ENCODE measurements at places on chromosomes 16 and 17.

GRCh38 chr17:6457688-6458459, 13.6 kb downstream of the PIMREG start:
- DNase-seq, result no peak

DNA sequence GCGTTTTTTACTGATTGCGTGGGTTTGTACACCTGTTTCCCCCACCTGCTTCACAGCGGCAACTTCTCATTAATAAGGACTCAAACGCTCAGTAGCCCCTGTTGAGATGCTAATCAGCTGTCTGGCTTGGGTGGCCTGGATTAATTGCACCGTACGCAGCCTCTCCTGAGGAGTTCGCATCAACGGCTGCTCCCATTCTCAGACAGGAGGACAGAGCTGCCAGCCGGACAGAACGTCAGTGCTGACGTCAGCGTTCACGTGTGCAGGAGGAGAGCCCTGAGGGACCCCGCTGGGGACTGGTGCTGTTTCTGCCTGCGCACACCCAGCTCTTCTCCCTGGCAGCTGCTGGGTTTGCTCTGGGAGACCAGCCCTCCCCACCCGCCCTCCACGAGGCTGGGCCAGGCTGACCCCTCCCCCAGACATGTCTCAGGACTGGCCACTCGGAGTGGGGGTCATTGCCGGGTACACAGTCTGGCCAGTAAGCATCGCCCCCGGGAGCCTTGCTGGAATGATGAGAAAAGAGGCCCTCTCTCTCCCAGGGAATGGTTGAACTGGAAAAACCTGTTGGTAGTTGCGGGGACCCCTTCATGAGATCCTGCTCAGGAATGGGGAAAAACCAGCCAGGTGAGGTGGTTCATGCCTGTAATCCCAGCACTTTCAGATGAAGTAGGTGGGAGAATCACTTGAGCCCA, 5.7 kb upstream of the BANP start:
- no peak for DNase-seq

DNA sequence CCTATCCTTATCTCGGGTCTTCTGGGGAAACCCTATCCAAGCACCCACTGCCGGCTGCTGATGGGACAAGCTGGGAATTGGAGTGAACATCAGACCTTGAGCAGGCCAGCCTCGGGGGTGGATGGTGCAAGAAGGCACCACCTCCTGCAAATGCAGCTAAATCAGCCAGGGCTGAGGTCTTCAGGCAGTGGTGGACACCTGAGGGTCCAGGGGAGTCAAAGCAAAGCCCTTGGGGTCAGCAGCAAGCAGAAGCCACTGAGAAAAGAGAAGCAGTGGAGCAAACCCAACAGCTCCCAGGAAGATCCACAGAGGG, 55.4 kb upstream of the ENPP7 start:
- no peak for DNase-seq

DNA sequence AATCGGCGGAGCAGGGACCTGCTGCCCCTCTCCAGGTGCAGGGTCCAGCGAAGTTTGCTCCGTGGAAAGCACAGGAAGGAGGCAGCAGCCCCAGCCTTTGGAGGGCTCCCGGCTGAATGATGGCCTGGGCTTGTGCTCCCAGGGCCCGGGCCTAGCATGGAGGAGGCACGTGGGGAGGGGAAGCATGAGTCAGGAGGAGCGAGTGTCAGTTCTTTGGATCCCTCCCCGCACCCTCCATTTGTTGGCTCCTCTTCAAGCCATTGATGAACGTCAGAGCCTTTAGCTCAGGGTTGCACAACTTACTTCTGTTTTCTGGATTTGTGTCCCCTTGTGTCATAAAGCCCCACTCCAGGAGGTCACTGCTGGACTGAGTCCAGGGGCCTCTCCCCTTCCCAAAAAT, 25.8 kb downstream of the TTYH2 start:
- no peak for DNase-seq

DNA sequence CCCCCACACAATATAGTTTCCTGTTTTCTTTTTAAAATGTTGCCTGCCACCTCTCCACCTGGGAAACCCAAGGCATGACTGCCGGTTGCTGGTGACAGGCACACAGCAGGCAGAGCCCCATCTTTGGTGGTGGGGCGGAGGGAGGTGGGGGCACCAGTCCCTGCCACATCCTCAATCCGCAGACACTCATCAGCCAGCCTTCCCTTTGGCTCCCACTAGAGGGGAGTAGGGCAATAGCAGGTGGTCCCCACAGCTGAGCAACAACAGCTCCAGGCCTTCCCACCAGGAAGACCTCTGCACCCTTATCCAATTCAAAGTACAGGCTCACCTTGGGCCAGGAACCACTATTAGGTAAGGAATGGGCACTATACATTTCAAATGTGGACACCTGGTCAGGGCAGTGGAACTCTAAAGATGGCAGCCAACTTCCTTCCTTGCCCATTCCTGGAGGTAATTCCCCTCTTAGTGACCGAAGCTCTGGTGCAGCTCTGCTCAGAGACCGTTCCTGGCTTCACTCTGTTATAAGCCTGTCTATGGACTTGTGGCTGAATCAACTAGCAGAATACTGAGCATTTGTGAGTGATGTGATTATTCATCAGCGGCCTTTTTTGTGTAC, 13.9 kb downstream of the RECQL5 start:
- peak; percentile 28 for DNase-seq

DNA sequence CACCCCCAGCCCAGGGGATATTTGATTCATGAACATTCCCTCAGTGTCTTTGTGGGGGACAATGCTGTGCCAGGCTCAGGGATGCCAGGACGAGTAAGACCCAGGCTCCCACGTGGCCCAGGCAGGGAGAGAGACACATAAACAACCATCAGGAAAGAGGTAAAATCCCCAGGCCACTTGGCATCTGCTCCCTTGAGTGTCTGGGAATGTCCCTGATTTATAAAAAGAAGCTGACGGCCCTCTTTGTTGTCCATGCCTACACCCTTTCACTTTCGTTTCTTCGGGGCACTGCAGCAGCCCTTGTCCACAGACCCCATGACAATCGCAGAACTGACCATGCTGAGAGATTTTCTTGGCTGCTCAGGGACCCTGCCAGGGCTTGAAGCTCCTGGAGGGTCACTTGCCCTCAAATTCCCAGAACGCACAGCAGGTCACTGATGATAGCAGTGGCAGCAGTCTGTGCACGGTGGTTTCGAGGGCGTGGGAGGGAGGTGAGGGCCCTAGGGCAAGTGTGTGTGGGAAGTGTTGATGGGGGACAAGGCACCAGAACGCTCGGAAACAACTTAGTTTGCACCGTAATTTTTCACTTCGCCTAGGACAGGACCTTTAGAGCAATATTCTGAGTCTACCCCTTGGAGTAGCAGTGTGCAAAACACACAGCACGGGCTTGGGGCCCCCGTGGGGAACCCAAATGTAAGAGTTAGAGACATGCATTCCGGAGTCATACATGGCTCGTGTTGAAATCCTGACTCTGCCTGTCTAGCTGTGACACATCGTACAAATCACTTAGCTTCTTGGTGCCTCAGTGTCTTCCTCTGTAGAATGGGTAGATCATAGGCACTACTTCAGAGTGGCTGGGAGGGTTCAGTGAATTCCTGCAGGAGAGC, 4.7 kb downstream of the NOD2 start:
- no peak for DNase-seq

GRCh38 chr16:86609115-86609514, 30.8 kb downstream of the FOXL1 start:
- DNase-seq, result no peak

DNA sequence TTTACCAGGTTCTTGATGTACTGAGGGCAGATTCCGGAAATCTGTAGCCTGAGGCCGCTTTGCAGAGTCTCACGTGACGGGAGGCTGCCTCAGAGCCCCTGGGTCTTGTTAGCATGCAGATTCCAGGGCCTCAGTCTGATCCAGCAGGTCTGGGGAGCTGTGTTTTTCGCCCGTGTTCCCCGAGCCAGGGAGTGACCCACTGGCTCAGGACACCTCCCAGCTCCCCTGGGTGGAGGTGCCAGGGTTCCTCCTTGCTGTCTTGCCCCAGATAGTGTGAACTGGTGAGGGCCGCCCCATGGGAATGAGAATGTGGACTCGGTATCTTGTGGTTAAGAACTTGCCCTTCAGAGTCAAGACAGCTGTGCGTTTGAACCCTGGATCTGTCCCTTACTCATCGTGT, 98.6 kb downstream of the OR1D5 start:
- no peak for DNase-seq

DNA sequence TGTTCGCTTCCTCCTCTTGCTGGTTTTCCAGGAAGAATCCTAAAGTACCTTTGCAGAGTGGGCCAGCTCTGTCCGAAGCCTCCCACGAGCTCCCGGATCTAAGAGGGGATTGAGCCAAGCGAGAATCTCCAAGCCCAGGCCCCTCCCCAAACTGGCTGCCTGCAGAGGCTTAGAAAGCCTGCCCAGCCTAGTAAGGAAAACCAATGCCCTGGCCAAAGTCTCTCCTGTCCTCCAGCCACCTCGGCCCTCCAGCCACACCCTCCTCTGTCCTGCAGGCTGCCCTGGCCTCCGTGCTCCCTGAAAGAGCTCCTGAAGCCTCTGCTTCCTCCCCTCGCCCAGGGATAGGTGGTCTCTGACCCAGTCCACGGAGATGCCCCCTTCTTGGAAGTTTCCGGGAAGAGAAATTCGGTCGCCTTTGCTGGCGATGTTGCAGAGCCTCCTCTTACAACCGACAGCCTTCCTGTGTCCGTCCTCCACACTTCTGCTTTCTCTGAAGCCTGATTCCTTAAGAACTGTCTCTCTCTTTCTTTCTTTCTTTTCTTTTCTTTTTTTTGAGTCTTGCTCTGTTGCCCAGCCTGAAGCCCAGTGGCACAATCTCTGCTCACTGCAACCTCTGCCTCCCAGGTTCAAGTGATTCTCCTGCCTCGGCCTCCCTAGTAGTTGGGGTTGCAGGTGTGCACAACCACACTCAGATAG, 54.9 kb upstream of the TOB1 start:
- no peak for DNase-seq

DNA sequence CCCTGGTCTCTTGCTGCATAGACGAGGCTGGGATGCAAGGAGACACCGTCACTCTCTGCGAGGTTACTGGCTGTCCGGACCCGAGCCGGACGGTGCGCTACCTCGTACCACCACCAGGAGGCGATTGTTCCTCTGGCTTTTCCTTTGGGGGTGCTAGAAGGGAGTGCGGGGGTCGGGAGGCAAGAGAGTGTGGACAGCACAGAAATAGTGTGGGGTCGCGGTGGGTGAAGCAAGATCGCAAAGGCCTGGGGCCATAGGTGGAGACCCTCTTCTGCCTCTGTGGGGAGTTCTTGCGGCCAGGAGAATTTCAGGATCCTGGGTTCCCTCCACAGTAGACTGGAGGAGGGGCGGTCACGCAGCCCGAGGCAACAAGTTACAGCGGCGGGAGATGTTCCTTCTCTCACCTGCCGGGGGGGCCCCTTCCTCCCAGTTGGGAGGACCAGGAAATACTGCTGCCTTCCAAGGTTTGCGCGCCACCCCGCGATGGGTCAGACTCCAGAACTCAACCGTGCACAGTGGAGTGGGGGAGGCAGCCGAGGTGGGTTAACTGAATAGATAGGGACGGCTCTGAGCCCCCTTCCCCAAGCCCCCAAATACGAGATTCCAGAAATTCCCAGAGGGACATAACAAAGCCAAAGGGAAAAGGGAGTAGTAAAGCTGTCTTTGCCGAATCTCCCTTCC, 6.9 kb downstream of the PHOSPHO1 start:
- DNase-seq, result peak; percentile 29

DNA sequence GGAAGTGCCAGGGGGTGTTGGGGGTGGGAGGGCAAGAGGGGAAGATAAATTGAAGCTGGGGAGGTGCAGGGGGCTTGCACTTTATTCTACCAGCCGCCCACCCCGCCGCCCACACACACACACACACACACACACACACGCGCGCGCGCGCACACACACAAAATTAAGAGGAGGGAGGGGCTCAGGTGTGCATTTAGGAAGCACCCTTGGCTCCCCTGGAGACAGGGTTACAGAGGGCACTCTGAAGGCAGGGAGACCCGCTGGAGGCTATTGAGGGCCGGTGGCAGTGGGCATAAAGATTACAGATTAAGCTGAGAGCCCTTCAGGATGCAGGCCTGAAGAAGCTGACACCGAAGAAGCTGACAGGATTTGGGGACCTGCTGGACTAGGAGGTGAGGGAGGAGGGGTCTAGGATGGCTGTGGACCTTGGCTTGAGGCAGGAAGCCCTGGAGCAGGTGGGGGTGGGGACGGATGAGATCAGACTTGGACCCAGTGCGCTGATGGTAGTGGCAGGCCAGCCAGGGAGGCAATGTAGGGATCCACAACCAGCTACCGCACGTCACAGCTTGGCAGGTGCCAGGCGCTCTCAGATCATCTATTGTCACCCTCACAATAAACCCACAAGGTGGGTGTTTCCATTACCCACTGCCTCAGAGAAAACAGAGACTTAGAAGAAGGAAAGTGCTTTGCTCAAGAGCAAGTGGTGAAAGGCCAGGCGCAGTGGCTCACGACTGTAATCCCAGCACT, 772 bp upstream of the SAMD14 start:
- DNase-seq, result no peak

DNA sequence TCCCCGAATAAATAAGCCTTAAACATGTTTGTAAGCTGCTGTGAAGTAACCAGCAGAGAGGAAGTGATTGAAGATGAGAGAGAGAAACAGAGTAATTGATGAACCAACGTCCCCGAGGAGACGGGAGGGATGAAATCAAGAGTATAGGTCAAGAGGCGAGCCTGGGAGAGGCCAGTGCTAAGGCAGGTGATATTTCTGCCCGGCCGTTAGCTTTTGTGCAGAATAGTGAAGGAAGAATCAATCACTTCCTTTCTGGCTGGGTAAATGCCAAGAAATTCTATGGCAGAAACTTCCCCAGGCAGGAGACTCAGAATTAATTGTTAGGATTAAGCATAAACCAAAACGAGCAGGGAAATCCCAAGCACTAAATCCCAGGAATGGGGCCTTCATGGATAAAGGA, 273.8 kb downstream of the CDH13 start:
- DNase-seq, result no peak

GRCh38 chr17:61128661-61129115, 271.0 kb upstream of the TBX2 start:
- no peak for DNase-seq

- no peak for DNase-seq
These were observed 1.5 kb downstream of the IRX5 start for GRCh38 chr16:54932021-54932660.

DNA sequence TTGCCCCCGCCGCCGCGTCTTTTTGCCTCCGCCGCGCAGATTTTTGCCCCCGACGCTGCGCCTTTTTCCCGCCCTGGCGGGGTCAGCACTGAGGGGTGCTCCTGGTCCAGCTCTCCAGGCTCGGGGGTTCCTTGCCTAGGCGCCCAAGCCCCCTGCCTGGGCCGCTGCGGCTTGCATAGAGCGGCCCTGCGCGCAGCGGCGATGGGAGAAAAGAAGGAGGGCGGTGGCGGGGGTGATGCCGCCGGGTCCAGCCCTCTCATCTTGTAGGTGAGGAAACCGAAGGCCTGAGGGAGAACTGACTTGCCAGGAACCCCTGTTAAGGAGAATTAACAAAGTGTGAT, 330.8 kb upstream of the WSB1 start:
- no peak for DNase-seq

- no peak for DNase-seq
These were observed 78.5 kb downstream of the MGAT5B start for GRCh38 chr17:76946772-76947135.

DNA sequence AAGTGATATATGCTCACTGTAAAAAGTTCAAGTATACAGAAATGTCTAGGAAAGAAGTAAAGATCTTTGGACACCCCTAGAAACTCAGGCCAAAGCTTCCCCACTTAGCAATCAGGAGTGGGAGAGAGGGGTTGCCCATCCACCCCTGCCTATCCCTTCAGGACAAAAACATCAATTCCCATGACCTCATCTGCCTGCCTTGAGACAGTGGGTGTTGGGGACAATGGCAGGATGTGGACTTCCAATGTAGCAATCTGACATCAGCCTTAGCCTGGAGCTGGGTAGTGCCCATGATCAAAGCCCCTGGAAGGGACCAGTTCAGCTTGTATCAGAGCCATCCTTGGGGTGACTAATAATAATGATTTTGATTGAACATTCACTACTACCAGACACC, 18.1 kb downstream of the ITPRIPL2 start:
- no peak for DNase-seq

GRCh38 chr16:66495440-66495839, 54.5 kb downstream of the TK2 start:
- DNase-seq, result no peak
